ENCODE measurements at places on chromosomes 5 and 9. TPM values are rescaled to one million over a fixed set of nuclear protein-coding genes. Genes with fewer than 3 reads are reported as not detected.

LTC4S gene
- 2.0 TPM for polyA plus RNA-seq

CTXN3 gene
- not detected for polyA plus RNA-seq

DNA sequence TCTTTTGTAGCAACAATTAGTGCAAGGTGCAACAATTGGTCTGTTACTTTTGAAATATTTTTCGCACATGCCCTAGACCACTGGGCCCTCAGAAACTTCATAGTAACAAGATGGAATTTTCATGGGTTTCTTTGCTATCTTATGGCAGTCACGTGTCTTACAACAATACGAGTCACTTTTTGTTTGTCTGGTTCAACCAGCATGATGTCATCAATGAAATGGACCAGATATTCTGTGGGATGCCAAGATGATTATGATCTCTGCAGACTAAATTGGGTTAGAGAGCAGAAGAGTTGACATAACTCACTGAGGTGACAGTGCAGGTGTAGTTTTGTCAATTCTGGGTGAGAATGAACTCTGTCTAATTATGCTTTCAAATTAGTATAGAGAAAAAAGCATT lies 239.6 kb upstream of the RIOK2 start:
- no peak for DNase-seq

DNA sequence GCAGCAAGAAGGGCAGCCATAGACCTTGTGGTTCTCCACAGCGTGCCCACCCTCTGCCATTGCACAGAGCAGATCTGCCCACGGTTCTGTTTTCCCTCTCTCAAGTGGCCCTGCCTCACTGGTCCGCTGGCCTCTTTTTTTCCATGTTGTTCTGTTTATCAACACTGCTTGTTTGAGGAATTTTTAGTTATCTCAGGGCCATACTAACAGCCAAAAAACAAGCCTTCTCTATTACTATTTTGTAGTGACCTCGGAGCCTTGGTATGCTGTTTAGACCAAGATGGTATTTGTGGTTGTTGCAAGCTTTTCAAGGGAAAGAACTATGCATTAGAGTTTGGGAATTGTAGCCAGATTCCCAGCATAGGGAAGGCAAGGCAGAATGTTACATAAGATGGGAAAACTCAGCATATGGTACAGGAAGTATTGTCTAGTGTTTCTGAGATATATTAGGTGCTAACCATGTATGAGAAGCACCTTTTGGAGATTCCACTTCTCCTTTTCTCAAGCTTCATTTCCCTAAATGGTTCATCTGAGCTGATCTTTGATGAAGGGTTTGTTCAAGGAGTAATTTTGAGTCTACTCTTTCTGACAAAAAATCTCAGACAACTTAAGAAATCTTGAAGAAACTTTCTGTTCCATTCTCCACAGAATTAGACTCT lies 54.3 kb downstream of the NUP214 start:
- no peak for DNase-seq

IL13 gene
- not detected for polyA plus RNA-seq

- DNase-seq, result no peak
Measured at GRCh38 chr9:19032406-19032805, 603 bp downstream of the SAXO1 start.

DNA sequence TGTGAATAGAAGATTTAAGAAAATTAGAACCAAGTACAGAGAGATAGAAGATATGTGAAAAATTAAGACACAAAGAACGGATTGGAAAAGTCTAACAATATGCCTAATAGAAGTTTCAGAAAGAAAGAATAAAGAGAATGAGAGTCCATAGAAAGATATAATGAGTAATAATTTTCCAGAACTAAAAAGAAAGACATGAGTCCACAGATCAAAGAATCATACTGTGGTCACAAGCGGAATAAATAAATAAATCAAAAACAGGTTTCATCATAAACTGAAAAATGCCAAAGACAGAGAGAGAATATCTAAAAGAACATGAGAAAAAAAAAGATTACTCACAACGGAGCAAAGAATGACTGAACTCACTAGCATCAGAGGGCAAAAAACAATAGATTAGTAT lies 32.9 kb downstream of the FEM1C start:
- no peak for DNase-seq

GRCh38 chr9:88682431-88682831 lies 147.5 kb downstream of the NXNL2 start:
- peak; percentile 47 for DNase-seq

DNA sequence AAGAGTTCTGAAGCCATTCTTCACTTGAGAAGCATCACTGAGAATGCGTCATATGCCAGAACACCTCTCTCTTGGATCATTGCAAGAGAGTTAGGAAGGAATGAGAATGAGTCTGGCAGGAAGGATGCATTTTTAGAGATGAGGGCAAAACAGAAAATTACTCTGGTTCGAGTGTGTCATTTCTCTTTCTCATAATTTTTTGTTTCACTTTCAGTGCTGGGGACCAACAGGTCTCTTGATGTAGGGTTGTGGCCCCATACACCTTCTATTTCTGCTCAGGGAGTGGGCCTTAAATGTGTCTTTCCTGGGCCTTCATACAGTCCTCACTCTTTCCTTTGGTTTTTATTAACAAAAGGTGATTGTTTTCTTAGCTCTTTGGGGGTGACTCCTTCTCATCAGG lies 302.4 kb downstream of the NR3C1 start:
- DNase-seq, result no peak

DNA sequence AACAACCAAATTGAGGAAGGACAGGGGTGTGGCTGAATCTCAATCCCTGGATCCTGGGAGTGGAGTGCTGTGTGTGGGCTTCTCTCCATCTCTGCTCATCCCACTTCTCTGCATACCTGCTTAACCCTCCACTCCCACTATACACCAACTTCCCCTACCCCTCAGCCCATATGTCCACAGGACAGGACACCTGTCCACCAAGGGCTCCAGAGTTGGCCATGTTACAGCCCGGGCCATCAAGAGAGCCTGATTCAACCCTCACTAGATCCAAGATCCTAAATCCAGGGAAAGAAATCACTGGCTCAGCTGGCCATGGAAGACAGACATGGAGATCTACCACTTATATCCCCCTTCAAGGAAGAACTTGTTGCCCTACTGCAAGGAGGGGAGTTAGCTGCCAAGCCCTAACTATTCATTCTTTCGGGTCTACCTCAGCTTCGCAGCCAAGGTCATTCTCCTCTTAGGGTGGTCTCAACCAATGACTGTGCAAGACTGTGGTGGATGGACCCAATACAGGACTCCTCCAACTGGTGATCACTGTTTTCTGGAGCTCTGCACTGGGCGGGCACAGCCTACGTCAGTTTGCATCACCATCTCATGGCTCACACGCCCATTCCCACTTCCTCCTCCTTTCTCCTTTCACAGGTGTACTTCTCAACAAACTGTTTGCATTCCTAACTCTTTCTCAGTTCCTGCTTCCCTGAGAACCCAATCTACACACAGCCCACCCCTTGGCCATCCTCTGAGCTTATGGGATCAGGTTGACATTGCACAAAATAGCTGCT lies 53.7 kb upstream of the ZBTB43 start:
- DNase-seq, result no peak

PDCD1LG2 gene
- not detected for polyA plus RNA-seq

GRCh38 chr5:8861764-8862163 lies 684.1 kb downstream of the SEMA5A start:
- DNase-seq, result no peak

DNA sequence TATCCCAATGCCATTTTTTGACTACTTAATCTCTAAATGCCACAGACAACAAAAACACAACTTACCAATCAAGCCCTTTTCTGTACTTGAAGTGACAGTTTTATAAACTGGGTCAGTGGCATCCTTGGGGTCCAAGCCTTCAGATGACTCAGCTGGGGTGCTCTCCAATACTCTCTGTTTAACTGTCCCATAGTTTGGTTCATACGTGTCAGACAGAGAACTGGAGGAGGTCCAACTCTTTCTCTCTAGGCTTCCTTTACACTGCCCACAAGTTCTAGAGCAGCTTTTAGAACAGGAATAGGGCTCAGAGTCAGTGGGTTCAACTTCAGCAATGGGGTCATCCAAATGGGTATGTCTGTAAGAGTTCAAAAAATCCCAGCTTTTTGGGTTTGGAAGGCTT lies 166.9 kb downstream of the CDC42SE2 start:
- DNase-seq, result no peak

CATSPER3 gene
- polyA plus RNA-seq, result 0.98 TPM

DNA sequence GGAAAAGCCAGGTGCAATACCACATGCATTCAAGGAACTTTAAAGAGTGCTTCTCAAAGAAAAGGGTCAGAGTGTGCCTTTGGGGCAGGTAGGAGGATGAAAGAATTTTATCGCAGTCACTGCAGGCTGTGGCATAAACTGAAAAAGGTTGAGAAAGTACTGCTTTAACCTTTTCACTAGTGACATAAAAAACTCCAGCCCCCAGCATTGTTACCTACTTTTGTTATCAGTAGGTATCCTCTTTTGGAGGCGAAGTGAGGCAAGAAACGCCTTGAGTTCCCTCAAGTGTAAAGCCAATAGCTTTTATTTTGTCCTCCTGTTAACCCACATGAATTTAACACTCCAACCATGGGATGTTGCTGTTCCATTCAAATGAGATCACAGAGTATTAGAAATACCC lies 64.7 kb upstream of the CHD1 start:
- no peak for DNase-seq

- no peak for DNase-seq
Measured at GRCh38 chr5:96196890-96197289, 235.2 kb upstream of the ELL2 start.

DNA sequence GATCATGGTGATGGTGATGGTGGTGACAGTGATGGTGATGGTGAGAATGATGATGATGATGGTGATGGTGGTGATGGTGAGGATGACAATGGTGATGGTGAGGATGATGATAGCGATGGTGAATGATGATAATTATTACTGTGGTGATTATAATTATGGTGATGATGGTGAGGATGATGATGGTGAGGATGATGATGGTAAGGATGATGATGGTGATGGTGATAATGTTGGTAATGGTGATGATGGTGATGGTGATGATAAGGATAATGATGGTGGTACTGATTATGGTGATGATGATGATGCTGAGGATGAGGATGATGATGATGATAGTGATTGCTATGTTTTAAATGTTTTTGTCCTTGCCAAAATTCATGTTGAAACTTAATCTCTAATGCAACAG lies 37.3 kb upstream of the HRH2 start:
- DNase-seq, result no peak

PCDHGA1 gene
- 1.2 TPM for polyA plus RNA-seq

- DNase-seq, result no peak
Measured at GRCh38 chr5:99004960-99005359, 76.2 kb upstream of the CHD1 start.

DNM1 gene
- polyA plus RNA-seq, result 72.8 TPM

SMIM33 gene
- polyA plus RNA-seq, result not detected
